ENCODE measurements at places on chromosomes 12 and 14.
A peak's percentile ranks its signal among the peaks of the same experiment; 100 is the strongest.

GRCh38 chr14:59116984-59117415, 71.5 kb upstream of the DAAM1 start:
- DNase-seq, result no peak

DNA sequence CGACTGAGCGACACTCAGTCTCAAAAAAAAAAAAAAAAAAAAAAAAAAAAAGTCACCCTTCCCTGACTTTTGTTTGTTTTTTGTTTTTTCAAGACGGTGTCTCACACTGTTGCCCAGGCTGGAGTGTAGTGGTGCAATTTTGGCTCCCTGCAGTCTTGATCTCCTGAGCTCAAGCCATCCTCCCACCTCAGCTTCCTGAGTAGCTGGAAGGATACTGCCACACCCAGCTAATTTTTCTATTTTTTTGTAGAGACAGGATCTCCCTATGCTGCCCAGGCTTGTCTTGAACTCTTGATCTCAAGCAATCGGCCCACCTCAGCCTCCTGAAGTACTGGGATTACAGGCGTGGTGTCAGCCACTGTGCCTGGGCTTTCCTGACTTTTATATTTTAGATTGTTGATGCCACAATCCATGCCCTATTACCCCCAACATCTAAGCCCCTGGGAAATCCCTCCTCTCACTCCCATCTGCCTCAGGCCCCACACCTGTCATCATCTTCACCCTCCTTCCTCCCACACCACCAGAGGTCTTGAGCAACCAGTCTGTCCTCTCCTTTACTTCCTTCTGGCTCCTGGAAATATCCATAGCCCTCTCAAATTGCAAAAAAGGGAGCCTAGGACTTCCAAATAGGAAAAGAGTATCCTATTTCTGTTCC, 7.8 kb downstream of the IKZF4 start:
- no peak for DNase-seq

GRCh38 chr14:102220031-102220430, 80.3 kb downstream of the WDR20 start:
- peak; percentile 14 for DNase-seq

GRCh38 chr14:38138473-38139138, 69.1 kb upstream of the SSTR1 start:
- DNase-seq, result no peak

DNA sequence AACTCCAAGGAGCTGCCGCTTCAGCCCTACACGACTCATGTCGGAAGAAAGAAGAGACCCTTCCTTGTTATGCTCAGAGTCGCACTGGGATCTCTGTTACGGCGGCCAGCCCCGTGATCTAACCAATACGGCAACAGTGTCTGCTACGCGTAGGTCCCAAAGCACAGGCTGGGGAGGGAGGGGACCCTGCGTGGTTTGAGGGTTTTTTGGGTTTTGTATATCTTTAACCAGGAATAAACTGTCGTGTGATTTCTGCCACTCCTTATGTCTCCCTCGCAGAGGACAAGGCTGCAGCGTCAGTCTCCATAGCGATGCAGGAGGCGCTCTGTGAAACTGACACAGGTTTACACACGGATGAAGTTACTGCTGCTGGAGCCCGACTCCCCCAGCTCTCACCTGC, 60.0 kb upstream of the DIO3 start:
- no peak for DNase-seq

- no peak for DNase-seq
Measured at GRCh38 chr12:104750061-104750460, 208.0 kb downstream of the SLC41A2 start.

DNA sequence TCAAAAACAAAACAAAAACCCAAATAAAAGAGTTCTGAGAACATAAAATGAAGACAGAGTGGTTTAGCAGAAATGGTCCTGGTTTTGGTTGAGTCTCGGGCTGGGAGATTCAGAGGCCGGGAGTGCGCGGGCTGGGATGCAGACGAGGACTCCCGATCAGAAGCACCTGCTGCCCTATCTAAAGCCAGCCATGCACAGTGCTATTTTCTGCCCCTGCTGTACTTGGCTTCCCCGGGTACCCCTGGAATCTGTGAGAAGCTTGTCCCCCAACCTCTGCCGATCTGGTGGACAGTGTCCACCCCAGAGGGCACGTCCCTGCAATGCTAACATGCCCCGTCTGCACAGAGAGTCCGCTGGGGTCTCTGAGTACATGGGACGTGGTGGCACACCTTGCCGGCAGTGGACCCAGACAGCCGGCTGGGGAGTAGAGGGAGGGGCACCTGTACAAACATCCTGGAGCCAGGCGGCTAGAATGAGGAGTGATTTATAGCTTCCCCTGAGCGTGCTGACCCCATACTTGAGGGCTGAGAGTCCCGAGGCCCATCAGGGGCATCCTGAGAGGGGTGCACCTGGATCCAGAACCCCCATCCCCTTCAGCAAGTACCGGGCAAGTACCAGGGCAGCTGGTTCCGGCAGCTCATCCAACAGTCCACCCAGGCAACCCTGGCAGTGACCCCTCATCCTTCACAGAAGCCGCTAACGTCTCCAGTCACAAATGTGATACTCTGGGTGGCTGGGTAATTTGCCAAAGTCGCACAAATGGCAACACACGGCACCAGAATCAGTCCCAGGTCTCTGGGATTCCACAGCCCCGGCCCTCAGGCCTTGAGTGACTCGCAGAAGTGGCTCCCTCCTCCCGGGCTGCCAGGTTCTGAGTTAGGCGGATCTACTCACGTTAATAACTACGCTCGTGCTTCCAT, 37.1 kb downstream of the CHGA start:
- DNase-seq, result no peak

DNA sequence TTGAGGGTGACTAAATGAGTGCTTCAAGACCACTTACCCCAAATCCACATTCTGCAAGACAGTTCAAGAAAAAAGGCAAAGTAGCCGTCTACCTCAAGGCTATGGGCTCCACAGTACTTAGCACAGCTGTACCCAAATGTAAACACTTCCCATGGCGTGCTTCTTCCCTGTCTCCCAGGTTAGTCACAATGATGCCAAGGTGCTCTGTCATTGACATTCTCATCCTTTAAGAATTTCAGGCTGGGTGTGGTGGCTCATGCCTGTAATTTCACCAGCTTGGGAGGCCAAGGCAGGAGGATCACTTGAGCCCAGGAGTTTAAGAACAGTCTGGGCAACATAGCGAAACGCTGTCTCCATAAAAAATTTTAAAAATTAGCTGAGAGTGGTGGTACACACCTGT, 51.2 kb upstream of the CERS5 start:
- no peak for DNase-seq

- DNase-seq, result peak; percentile 73
Measured at GRCh38 chr12:47837190-47838171, 17.8 kb upstream of the HDAC7 start.

DNA sequence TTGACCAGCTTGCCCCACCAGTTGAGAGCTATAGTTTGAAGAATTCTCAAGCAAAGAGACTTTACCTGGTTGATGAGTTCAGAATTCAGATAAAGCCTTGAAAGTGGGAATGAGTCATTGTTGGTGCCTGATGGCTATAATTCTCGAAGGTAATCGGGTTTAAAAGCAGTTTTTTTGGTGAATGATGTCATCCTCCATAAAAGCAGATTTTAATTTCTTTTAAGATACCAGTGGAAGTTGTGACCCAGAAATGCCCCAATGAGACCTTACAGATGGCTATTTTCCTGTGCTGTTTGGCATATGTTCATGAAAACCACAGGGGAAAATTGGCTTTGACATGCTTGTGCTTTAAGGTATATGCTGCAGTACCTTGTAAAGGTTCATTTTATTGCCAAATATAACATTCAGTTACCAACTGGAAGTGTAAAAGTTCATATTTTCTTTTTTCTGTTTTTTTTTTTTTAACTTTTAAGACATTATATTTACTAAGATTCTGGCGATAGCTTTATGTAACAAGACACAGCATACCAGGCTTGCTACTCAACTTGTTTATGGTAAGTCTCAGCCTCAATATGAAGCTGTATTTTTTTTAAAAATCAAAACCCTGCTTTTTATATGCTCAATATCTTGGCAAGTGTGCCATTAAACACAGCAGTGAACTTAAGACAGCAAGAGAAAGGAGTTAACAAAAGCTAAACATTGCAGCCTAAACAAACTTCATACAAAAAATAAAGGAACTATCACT, 119.3 kb downstream of the LMNTD1 start:
- no peak for DNase-seq

DNA sequence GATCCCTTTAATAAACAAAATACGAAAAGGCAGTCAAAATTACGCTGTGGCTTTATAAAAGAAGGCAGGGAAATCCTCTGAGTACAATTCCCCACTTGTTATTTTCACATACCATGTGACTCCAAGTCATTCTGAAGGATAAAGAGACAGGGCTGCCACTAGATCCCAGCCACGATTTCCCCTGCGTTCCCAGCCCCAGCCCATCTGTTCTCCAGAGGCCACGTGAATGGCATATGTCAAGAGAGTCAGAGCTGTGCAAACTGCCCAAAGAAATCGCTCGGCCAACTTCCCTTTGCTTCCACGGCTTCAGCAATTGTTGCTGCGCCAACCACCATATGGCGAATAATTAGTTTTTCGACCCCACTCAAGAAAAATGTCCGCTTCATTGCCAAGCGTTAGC, 161.3 kb downstream of the C12orf42 start:
- no peak for DNase-seq

DNA sequence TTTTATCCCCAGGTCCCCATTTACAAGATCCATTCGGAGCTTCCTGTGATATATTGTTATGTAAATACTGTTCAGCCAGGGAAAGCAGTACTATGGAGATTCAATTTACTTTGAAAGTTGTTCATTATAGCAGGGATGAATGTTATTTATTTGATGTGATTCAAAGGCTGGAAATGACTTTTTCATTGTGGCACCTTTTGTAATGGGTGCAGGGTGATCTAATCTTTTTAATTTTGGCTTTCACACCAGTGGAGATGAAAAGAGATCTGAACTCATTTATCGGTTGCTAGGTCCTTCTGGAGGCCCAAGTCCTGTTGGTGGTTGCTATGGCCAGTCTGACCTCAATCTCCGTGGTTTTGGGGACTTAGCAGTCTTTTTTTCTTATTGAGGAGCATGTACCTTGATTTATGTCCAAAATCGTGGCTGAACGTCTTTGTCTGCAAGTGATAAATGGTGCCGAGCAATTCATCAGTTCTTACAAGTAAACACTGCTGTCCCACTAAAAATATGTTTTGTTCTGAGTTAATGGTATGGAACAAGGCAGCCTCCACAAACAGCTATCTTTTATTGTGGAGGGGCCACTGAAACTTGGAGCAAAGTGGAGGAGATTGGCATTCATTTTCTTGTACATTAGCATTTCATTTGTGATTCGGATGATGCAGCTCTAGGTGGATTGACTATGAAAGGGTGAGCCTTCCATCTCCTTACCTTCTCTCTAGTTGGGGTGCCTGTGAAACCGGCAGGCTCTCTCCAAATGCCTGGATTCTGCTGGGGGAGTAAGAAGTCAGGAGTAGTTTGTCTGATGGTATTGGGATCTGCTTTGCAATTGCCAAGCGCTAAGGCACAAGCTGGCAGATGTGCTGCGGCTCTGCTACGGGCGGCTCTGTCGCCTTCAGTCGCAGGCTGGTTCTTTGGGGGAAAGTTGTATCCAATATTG, 2.0 kb downstream of the RMST start:
- DNase-seq, result no peak

- DNase-seq, result no peak
Measured at GRCh38 chr14:60317609-60318008, 68.6 kb downstream of the PPM1A start.

DNA sequence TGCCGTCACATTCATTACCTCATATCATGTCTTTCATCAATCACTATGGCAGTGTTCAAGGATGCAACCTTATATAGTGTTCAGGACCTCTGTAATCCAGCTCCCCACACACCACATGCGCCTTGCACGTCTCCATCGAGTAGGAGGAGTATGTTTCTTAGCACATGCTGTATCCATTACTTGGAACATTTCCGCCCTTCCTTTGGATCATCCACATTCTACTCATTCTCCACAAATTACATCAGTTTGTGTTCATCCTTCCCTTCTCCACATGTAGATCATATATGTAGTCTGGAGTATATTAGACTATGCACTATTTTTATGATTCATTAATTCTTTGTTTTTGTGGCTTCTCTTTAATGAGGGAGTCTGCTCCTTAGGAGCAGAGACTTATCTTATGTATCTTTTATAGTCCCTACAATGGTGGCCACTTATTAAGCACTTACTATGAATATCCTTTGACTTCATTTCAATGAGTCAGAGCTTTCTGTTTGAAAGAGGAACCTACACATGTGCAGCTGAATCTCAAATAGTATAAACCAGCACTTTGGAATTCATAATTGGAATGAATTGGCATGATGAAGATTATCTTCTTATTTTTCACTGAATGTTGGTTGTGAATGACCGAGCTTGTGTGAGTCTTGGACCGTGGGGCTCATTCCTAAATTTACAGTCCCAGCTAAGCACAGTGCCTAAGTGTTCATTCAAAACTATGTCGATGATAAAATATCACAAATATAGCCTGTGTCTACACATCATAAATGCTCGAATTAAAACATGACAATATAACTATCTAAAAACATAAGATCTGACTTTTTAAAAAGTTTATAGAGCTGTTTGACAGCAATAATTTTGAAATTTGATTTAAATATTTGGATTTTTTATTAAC, 30.2 kb upstream of the NPAS3 start:
- no peak for DNase-seq

DNA sequence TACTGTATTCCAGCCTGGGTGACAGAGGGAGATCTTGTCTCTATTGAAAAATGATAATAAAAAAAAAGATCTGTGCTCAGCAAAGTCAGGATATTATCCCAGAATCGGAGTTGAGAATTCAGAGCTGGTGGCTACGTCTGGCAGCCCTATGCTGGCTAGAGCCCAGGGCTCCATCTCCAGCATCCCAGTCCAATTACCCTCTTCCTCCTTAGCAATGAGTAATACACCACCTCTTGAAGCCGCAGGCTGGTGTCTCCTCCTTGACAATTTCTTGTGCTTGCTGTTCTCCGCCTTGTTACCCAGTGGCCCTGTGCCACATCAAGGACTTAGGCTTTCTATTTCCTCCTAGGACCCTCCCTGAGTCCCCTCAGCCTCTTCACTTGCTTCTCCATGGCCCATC, 38.4 kb upstream of the DDX11 start:
- no peak for DNase-seq

DNA sequence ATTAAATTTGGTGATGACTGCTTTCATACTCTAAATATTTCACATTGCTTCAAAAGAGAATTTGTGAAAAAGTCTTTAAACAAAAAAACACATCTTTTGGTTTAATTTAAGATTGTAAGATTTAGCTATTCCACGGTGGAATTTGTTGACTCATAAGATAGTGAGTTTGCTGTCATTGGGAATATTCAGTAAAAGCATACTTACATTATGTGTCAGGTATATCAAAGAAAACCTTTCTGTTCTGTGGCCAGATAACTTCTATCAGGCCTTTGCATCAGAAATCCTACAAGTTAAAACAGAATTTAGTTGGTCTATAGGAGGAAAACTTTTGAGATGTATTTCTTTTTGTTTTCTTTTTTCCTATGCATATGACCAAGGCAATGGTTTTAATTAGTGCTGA, 148.8 kb upstream of the E2F7 start:
- DNase-seq, result no peak

DNA sequence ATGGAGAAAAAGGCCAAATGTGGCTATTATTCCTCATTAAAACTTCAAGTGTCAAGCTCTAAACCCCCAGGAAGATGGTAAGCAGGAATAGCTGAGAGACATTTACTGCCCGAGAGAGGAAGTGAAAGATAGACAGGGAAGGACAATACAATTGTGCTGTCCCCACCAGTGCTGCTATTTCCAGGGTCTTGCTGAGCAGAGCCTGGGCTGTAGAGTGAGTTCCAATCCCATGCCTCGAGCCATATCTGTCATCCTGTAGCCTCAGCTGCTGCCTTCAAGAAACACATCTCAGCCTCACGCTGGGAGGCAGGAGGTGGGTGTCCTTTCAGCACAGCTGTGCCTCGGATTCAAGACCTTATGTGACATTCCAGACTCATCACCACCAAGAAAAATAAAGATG, 114.0 kb downstream of the RPAP3 start:
- DNase-seq, result no peak

- no peak for DNase-seq
Measured at GRCh38 chr14:80425686-80426085, 214.4 kb upstream of the DIO2 start.

Measured in stimulated activated naive CD8-positive, alpha-beta T cell treated with anti-CD3 and anti-CD28 coated beads, Interleukin-15, Interleukin-2, amounts not matched to agents 100 U/mL and 50 U/mL, for 24 hours (primary cell).